ENCODE measurements at places on chromosomes 12 and 14. TPM values are rescaled to one million over a fixed set of nuclear protein-coding genes. Genes with fewer than 3 reads are reported as not detected.

Gene A2ML1
- not detected for polyA plus RNA-seq

Gene CGRRF1
- 15.4 TPM for polyA plus RNA-seq

Gene CYP46A1
- polyA plus RNA-seq, result 0.64 TPM

Gene LTBP2
- 0.22 TPM for polyA plus RNA-seq

Gene HOXC5
- not detected for polyA plus RNA-seq

Gene KRT73
- 2.2 TPM for polyA plus RNA-seq

Gene CLEC4E
- polyA plus RNA-seq, result 0.06 TPM

Gene MUCL1
- not detected for polyA plus RNA-seq

Gene PARPBP
- polyA plus RNA-seq, result 9.9 TPM

Gene ACRBP
- 4.5 TPM for polyA plus RNA-seq

Gene CLEC9A
- polyA plus RNA-seq, result 0.12 TPM

Gene CCDC175
- not detected for polyA plus RNA-seq

Gene RTN1
- 0.45 TPM for polyA plus RNA-seq

Gene GRIP1
- polyA plus RNA-seq, result 0.54 TPM

Gene MYH7
- 4.0 TPM for polyA plus RNA-seq

Gene RALGAPA1
- polyA plus RNA-seq, result 9.6 TPM

Gene CEP290
- 1.9 TPM for polyA plus RNA-seq

Gene GAS2L3
- 4.2 TPM for polyA plus RNA-seq

Gene EGLN3
- 40.5 TPM for polyA plus RNA-seq

Gene OR11H12
- not detected for polyA plus RNA-seq

Gene ANKS1B
- polyA plus RNA-seq, result not detected

Gene EMP1
- 65.9 TPM for polyA plus RNA-seq

Gene TESPA1
- polyA plus RNA-seq, result 0.45 TPM

Gene PRH2
- polyA plus RNA-seq, result 0.09 TPM

Gene TAC3
- 3.4 TPM for polyA plus RNA-seq

Gene MIPOL1
- 0.45 TPM for polyA plus RNA-seq

Gene ITPR2
- polyA plus RNA-seq, result 9.2 TPM

Gene WIF1
- polyA plus RNA-seq, result 0.30 TPM

Gene DNAH10
- polyA plus RNA-seq, result 0.22 TPM

Gene RPGRIP1
- polyA plus RNA-seq, result not detected

Gene P2RX4
- polyA plus RNA-seq, result 129 TPM

Gene TMEM179
- 3.0 TPM for polyA plus RNA-seq

Gene ADSS1
- 6.0 TPM for polyA plus RNA-seq

Gene NELL2
- 29.1 TPM for polyA plus RNA-seq

Gene OR4E2
- polyA plus RNA-seq, result not detected

Gene FAM186B
- not detected for polyA plus RNA-seq

Gene NTS
- polyA plus RNA-seq, result 180 TPM

Gene PLEKHG7
- 0.22 TPM for polyA plus RNA-seq

Gene TTC7B
- polyA plus RNA-seq, result 2.9 TPM

Gene SNRNP35
- 30.3 TPM for polyA plus RNA-seq

Gene PTPN6
- 40.7 TPM for polyA plus RNA-seq

Data from small intestine (tissue), 16 donors.